Activated CD4-positive, alpha-beta T cell treated with anti-CD3 and anti-CD28 coated beads for 1 hour (primary cell): ENCODE measurements at places on chromosomes 12 and 14.

DNA sequence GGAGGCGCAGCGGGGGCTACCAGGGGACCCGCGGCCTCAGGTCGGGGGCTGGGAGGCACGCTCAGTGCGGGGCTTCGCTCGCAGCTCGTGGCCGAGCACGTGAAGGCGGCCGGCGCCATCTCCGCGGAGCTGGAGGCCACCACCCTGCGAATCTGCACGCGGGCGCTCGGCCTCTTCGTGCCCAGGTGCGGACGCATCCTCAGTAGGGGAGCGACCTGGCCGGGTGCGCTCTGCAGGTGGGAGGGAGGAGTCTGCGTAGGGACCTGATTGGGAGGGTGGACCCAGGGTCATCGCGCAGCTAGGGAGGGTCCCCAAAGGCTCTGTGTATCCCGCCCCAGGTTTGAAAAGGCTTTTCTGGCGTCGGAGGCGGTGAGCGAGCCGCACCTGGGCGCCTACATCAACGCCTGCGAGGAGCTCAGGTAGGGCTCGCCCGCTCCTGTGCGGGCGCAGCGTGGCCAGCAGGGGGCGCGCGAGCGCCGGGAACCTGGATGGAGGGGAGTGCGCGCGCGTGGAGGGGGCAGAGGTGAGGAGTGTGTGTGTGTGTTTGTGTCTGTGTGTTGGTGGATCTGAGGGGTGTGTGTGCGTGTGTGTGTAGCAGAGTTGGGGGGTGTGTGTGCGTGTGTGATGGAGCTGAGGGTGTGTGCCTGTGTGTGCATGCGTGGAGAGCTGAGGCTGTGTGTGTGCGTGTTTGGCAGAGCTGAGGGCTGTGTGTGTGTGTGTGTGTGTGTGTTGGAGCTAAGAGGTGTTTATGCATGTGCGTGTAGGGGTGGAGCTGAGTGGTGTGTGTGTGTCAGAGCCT lies 10.3 kb downstream of the EXOC3L4 start:
- peak; percentile 63 for DNase-seq

DNA sequence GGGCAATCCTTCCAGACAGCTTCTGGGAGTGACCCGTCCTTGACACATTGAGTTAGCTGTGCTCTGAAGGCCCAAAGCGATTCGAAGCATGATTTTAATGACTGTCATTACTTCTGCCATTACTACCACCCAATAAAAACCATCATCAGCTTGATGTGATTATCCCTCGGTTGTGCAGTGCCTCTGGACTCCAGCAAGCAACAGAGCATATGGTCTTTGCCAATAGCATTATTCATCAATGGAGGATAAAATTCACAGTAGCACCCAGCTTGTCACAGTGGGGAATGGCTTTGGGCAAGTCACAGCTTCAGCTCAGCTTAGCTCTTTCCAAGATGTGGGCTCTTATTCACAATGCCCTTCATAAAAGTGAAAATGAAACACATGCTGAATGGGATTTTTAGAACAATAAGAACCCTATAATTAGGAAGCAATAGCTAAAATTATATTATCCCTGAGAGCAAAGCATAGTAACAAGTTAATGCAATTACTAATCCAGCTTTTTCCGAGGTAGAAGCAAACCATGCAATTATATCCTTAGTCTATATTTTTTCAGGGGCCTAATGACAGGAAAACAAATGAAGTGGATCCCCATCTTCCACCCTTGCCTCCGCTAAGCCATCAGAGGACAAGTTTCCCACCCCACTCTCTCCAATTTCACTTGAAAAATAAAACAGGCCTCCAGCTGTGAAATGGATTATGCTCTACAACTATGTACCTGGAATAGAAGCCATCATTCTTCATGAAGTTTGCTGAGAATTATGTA lies 163.0 kb upstream of the EEA1 start:
- DNase-seq = no peak

- no peak for DNase-seq
Observed at GRCh38 chr12:128402486-128403243, 135.7 kb downstream of the TMEM132C start.

DNA sequence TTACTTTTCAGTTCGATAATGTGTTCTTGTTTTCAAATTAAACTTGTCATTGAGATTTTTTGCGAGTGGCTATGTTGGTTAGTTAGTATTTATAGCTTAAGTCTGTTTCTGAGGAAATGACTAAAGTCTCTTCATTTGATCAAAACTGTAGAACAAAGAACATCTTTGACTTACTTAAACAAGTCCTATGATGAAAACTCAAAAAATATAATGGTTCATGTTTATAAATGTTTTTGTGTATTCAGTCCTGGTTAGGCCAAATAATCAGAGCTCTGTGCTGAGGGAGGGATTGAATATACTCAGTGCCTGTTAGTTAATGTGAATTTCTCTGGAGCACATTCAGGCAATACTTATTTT lies 51.7 kb downstream of the PPFIBP1 start:
- no peak for DNase-seq

DNA sequence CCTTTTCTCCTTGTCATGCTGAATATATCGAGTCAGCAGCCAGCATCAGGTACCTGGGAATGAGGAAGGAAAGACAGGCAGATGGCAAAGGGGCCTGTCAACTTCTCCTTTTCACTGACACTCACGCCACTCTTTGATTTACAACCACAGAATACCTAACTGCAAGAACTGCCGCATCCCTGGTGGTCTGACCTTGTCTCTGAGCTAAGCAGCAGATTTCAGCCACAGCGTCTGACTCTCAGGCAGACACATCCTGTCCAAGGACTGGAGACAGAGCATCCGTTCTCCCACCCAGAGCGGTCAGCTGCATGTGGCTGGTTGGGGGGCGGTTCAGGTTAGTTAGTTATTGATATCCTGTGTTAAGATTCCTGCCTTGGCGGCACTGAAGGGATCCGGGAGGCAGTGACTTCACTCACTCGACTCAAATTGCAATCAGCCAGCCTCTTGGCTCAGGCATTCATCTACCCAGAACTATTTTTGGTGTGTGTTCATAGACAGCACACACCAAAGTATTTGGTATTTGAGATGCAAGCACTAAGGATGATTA lies 11.2 kb upstream of the MAP1LC3B2 start:
- DNase-seq = no peak

DNA sequence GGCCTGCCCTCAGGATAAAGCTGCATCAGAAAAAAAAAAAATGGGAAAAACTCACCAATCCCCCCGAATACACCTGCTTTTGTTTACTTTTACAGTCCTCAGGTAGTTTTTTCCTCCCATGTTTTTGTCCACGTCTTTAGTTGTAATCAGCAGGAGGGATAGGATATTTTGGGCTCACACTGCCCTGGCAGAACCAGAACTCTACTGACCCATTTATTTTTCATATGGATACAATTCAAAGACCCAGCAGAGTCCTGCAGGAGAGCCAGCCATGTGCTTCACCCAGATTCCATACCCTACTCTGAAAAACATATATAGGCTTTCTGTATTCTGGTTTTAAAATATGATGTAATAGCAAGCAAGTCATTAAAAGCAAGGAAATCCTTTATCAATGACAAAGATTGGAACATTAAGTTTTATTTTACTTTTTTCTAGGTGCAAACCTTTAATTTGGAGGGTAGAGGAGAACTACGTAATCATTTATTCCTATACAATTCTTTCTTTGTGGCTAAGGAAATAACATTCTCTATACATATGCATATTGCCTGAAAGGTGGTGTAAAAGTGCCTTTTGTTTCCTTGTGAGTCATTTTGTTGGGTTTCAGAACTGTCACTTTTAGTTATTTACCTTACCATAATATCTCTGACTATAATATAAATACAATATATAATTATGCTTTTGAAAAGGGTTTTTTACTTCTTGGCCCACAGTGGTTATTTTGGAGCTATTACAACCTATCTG lies 19.1 kb downstream of the DACT1 start:
- DNase-seq = no peak

DNA sequence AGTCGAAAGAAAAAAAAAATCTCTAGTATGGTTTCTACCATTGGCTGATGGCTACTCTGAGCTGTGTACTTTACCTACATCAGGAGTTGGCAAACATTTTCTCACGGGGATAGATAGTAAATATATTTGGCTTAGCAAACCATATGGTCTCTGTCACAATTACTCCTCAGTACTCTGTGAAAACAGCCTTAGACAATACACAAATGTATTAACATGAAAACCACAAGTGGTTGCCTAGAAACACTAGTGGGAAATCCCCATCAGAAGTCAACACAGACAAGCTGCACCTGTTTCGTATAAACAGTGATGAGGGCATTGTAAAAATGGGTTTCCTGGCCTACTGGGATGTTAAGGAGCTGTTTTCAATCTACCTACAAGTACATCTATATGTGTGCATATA lies 84.6 kb upstream of the NAV3 start:
- no peak for DNase-seq

- no peak for DNase-seq
Observed at GRCh38 chr14:31761325-31761724, 200.1 kb downstream of the NUBPL start.

- DNase-seq = peak; percentile 15
Observed at GRCh38 chr12:121465921-121466793, 66.2 kb downstream of the RNF34 start.

- DNase-seq = no peak
Observed at GRCh38 chr12:76216585-76217472, 131.4 kb downstream of the BBS10 start.

DNA sequence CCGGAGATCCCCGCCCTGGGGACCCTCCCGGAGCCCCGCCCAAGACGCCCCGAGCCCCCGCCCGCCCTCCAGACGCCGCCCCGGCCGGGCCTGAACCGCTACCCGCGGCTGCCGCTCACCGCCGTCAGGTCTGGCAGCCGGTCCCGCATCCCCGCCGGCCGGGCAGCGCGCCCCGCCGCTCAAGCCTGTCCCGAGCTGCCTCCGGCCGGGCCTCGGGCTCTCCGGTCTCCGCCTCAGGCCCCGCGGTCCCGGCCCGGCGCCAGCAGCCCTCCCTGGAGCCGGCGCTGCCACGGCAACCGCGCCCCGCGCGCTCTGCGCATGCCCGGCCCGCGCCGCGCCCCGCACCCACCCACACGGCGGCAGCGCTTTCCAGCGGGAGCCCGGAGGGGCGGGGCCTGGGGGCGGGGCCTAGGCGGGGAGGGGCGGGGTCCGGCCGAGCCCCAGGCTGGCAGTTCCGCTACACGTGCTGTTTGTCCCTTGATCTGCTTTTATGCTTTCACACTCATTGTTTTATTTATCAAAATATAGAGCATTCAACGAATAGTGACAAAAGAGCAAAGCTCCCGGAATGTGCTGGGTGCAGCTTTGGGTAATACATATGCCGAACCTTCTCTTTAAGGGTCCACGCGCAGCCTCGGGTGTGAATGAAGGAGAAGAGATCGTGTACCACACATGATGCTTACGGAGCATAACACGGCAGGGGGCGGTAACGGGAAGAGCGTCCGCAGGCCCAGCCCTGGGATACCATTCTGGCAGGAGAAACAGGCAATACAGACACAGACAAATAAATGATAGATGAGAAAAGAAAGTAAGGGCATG lies at the start of gene STX2:
Gene STX2, minus strand, starts transcription at position 300 of the 819 bp plus-strand sequence. Its CDS starts 151 bp downstream, at position 149.
- peak; percentile 86 for DNase-seq

GRCh38 chr12:8912914-8913313 lies 1.4 kb upstream of the PHC1 start:
- no peak for DNase-seq

GRCh38 chr14:85534458-85535293 lies 4.7 kb downstream of the FLRT2 start:
- DNase-seq = no peak

DNA sequence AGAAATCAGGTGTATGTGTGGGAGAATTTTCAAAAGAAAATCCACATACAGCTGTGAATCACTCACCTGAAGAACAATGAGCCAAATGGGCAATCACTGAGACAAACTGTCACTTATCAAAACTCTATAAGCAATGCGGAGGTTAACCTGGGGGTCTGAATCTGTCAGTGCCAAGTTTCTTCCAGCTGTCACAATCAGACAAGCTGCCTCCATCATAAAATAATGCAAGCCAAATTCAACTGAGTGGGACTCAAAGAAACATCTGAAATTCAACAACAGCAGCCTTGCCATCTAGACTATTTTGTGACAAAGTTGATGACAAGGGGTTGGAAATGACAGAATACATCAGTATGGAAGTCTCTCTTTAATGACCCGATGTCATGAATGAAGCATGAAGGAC lies 60.3 kb downstream of the GARIN6 start:
- DNase-seq = no peak

DNA sequence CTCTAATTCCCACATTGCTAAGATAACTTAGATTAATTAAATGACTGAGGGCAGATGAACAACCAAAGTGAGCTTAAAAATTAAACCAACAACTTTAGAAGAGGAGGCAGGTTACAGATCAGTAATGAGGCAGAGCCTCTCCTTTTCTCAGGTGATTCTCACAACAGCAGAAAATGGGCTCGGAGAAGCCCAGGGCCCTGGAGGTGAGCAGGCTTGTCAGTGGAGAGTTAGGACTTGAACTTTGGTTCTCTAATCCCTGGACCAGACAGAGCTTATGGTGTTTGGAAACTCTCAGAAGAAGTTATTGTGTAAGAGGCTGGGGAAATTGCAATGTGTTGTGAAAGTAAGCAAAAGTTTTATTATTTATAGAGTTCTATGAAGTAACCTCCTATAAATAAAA lies 2.8 kb downstream of the TRHDE start:
- no peak for DNase-seq

DNA sequence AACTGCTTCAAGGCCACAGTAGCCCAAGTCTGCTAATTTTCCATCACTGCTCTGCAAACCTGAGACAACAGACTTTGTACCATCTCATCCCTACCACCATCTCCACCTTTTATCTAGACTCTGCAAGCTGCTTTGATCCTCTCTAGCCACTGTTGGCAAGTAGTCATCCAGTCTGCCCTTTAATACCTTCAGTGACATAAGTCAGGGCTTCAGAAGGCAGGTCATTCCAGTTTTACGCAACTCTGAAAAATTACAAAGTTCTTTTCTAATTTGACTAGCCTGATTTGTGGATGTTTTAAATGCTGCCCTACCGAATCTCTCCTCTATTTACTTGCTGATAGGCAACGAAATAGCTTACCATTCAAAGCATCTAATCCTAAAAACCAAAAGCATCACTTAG lies 2.8 kb downstream of the FERMT2 start:
- no peak for DNase-seq

DNA sequence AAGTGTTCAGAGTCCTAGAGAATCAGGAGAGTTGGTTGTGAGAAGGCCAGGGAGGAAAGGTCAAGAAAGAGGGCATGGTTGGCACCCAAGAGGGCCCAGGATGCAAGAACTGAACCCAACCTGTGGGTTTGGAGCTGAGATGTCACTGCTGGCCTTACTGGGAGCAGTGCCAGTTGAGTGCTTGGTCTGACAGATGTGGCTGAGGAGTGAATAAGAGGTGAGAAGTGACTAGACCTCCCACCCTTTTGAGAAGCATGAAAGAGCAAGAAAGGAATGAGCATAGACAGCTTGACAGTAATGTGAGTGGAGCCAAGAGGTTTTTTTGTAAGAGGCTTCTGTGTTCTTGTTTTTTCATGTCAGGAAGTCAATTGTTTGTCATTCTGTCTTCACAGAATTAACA lies 95.3 kb downstream of the FGD4 start:
- DNase-seq = no peak

- DNase-seq = no peak
Observed at GRCh38 chr12:26334621-26335124, 139.3 kb downstream of the SSPN start.

- DNase-seq = no peak
Observed at GRCh38 chr12:122067548-122067947, 11.0 kb upstream of the MLXIP start.
